MM.1S (cell line): ENCODE measurements at places on chromosomes 16 and 17.

DNA sequence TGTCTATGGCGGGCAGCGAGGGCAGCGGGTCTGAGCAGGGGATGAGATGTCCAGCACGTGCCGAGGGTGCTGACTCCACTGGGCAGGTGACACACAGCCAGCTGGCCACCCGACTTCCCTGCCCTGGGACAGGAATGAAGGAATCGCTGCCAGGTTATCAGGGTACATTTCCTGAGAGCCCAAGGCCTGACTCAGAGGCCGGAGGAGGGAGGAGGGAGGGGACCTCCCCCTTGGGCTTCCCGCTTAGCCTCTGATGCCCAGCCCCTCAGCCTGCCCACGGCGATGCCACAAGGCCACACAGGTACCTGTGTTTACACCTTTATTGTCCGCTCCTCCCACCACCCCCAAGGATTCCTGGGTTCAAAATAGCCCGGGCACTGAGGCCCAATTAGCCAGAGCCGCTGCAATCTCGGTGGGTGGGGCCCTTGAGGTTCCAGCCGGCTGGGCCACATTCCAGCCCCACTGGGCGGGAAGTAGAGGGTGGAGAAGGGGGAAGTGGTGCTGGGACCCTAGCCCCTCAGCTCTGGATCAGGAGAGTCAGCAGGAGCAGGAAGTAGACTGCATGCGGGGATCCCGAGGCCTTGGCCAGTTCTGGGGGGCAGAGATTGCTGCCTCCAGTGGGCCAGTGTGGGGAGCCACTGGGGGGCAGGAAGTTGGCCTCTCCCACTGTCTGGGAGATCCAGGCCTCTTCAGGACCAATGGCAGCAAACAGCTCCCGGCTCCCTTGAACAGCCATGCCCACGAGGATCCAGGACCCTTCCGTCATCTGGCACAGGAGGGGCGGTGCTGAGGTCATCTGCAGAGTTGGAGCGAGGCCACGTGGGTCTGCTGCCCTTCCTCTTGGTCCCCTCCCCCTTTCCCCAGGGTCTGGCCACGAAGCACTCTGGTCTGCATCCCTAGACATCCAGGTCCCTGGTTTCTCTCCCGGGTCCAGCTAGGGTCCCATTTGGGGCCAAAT, 3.4 kb upstream of the PRSS8 start:
- no peak for DNase-seq

DNA sequence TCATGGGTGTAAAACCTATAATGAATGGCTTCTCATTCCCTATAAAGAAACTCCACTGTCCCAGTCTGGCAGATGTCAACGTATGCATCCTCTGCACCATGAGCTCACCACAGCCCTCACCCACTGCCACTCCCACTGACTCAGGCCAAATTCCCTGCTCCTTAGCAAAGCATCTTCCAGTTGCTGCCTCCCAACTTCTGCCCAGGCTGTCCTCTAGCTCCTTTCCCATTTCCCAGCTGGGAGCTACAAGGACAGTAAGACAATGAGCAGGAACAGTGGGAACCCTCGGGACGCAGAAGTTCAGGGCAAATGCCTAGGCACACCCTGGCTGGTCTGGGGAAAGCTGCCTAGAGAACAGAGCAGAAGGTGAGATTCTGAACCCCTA, 9.1 kb upstream of the THAP11 start:
- DNase-seq: no peak

- DNase-seq: no peak
Observed at GRCh38 chr17:65820306-65820705, 258.9 kb upstream of the AXIN2 start.

- no peak for DNase-seq
Observed at GRCh38 chr17:81491181-81491581, 21.4 kb downstream of the ACTG1 start.

- DNase-seq: no peak
Observed at GRCh38 chr16:3022208-3022683, 1.5 kb downstream of the HCFC1R1 start.

GRCh38 chr17:57584050-57584551, 161.0 kb downstream of the CCDC182 start:
- DNase-seq: no peak

DNA sequence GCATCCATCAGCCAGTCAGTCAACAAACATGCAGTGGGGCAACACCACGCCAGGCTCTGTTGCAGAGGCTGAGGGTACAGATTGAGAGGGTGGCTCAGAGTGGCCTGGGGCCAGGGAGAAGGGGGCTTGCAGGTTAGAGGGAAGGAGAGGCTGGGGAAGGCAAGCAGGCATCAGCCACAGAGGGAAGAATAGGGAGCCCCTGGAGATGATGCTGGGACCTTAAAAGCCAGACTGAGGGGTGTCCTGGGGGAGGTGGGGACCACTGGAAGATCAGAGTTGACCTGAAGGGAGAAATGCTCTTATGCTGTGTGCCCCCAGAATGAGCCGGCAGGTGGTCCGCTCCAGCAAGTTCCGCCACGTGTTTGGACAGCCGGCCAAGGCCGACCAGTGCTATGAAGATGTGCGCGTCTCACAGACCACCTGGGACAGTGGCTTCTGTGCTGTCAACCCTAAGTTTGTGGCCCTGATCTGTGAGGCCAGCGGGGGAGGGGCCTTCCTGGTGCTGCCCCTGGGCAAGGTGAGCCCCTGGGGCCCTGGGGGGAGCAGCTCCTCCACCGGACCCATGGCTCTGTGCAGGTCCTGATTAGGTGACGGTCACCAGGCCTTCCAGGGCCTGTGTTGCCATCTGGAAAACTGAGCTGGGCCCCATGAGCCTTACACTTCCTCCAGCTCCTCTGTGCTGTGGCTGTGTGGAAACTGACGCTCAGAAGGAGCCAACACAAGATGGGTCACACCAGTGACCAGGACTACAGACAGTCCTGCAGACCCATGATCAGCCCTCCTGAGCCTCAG, 1.7 kb downstream of the CORO1A start:
- DNase-seq: peak; percentile 24

DNA sequence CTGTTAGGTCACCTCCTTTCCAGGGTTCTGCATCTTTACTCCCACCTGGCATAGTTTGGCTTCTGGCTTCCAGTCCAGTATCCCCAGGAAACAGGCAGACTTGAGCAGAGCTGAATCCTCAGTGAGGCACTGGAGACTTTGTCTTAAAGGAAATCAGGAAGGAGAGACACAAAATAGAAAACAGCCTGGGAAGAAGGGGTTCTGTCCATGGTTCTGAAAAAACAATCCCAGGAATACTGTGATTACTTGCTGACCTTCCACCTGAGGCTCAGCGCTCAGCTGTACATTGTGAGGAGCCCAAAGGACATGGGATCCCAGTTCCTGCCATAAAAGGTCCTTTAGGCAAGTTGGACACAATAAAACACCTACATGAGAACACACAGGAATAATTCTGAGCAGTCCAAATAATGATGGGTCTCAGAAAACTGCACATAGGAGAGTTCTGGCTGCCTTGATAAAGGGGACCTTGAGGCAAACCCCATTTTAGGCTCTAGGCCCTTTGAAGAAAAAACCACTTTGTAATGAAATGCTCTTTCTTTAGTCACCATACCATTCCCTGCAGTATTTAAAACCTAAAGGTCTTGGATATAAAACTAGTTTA, 81.4 kb upstream of the CRHR1 start:
- DNase-seq: no peak

DNA sequence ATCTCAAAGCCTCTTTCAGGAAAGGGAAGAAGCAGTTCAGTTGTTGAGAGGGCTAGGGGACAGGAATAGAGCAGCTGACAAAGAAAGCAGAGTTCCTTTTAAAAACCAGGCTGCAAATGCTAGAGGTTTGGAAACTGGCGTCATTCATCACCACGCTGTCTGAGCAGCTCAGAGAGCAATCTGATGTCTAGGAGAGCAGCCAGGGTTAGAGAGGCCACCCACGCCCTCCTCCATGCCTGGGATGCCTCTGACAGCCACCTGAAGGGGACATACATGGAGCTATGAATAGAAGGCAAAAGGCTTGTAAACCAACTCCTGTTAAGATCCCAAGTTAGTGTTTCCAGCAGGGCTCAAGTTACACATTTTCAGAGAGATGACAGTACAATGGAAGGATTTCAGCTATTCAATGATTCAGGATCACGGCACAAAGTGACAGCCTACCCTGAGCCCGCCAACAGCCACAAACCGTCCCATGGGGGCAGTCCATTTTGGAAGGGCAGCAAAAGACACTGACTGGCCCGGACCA, 12.4 kb downstream of the RAB5C start:
- DNase-seq: no peak

DNA sequence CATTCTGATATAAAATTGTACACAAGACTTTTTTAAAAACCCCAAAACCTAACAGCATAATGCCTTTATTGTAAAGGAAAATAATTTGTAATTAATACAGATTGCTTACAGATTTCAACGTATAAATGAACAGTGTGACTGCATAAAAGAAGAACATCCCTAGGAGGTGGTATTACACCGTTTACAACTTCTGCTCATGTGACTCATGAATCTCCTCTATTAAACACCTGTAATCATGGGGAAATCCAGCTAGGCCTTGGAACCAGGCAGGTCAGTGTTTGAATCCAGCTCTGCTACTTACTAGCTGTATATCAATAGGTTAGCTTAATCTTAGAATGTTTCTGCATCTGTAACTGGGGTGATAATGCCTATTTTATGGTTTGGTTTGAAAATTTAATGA, 15.2 kb downstream of the RABEP1 start:
- no peak for DNase-seq
